Progenitor cell of endocrine pancreas (in vitro differentiated cells): ENCODE measurements at places on chromosomes 6 and 20.

- DNase-seq, result no peak
These were observed 41.1 kb downstream of the FARS2 start for GRCh38 chr6:5302220-5302946.

DNA sequence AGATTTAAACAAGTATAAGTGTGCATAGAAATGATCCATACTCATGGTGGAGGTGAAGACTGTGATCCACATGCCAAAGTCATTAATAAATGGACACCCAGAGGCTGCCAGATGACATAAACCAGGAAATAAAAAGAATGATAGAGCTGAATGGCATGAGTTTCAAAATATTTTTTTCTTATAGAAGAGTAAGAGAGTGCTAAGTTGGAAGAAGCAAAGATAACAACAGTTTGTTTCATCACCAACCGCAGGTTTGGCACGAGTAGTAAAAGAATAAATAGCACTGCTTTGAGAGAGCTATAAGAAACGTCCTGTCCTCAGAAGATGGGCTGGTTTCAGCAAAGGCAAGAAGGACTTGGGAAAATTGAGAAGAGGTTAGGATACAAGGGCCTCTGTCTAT lies 246.9 kb downstream of the UBE3D start:
- no peak for DNase-seq

DNA sequence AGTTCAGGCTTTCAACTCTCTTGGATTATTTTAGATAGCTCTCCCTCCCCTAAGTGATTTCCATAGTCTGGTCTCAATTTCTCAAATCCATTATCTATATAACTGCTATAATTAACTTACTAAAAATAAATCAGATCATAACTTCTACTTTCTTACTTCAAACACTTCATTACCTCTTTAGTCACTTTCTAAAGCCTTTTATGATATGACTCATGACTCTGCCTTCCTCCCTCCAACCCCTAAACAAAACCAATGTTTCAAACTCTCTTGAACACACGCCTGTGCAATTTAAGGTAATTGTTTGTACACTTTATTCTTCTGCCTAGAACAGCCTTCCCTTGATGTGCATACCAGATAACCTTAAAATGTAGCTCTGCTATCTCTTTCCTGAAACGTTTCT lies 100.5 kb downstream of the LMBRD1 start:
- no peak for DNase-seq

- no peak for DNase-seq
These were observed 18.2 kb upstream of the SASH1 start for GRCh38 chr6:148324297-148324985.

DNA sequence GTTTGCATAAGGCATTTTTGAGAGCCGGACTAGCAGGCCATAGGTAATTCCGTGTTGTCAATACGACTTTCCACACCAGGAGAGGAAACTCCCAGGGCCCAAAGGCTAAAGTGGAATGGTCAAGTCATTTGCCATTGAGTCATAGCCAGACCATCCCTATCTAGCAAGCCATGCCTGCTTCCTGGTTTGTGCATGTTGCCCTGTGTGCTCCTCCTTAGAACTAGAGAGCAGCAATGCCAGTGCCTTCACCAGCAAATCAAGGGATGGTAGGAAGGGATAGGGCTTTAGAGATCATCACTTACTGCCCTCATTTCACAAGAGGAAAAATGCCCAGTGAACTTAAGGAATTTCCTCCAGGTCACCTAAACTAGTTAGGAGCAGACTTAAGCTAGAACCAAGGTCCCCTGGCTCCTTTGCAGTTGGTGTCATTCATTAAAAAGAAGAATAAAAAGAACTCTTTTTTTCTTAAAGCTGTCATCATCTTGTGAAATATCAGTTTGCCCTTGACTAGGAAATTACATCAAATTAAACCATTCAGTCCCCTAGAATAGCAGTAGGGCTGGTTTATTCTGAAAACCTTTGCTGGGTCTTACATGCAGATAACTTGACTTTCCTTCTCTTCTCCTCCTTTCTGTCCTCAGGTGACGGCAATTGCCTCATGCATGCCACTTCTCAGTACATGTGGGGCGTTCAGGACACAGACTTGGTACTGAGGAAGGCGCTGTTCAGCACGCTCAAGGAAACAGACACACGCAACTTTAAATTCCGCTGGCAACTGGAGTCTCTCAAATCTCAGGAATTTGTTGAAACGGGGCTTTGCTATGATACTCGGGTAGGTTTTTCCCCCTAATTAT lies 7.4 kb downstream of the TNFAIP3 start:
- no peak for DNase-seq

DNA sequence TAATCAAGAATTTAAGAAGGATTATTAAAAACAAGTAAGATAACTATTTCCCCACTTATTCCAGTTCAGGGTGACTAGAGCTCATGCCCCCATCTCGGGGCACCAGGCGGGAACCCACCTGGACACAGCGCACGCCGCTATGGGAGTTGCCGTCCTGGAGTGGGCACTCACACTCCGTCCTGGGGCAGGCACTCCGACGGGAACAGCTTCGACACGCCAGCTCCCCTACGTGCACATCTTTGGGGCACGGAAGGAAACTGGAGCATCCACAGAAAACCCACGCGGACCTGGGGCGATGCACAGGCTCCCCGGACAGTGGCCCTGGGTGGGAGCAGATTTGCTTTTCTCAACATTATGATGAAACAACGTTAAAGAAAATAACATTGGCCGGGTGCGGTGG lies 52.0 kb upstream of the GATA5 start:
- DNase-seq, result no peak

DNA sequence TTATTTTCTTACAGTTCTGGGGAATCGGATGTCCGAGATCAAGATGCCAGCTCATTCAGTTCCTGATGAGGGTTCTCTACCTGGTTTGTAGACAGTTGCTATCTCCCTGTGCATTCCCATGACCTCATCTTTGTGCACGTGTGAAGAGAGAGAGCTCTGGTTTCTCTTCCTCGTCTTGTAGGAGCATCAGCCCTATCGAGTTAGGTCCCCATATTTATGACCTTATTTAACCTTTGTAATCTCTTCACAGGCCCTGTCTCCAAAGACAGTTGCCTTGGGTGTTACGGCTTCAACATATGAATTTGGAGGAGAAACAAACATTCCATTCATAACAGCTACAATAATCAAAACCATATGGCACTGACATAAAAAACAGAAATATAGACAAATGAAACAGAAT lies 455.3 kb downstream of the HACE1 start:
- DNase-seq, result no peak

DNA sequence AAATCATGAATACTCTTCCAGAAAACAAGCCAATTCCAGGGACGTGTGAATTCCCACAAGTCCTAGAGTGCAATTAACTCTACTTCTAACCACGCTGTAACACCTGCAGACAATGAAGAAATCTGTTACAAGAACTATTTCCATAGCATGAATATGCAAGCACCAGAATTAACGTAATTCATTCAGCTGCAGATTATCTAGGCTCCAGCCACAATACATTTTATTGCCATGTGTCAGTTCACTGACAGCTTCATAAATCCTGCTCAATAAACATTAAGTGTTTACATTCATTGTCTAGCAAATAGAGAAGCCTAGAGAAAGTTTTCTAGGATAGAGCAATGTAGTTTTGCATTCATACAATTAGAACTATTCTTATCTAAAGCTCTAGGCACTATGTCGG lies 1348.5 kb downstream of the GRIK2 start:
- no peak for DNase-seq

GRCh38 chr6:49646130-49646824 lies 9.6 kb upstream of the RHAG start:
- DNase-seq, result no peak

GRCh38 chr6:98929498-98930060 lies 18.2 kb downstream of the FBXL4 start:
- DNase-seq, result no peak

DNA sequence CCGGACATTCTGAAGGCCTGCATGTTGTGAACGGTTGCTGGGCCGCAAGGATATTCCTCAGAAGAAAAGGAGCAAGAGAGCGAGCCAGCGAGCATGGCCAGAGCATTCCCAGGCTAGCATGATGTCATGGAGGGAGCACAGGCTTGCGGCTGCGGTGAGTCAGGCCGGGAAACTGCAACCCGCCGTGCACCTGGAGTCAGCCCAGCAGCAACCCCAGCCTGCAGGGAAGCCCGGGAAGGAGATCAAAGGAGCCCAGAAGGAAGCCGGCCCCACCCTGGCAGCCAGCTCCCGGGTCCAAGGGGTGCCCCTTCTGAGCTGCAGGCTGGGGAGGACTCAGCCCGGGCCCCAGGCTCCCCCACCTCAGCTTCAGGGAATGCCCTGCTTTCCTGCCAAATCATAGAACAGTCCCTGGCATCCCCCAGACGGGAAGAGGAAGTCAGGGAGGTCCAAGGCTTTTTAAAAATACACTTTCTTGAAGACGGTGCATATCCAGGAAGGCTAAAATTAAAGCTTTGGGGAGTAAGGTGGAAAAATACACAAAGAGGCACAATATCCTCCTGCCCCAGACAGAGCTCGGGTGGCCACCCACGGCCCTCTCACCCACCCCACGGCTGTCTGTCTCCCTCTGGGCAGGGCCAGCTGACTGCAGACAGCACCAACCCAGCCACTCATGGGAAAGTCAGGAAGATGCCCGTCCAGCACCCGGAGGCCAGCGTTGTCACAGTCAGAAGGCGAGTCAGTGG lies 53.7 kb downstream of the BMP7 start:
- DNase-seq, result no peak

- peak; percentile 94 for DNase-seq
These were observed 1.1 kb downstream of the PNRC1 start for GRCh38 chr6:89081423-89082322.

- DNase-seq, result no peak
These were observed 46.6 kb downstream of the HDAC2 start for GRCh38 chr6:113924312-113924723.

DNA sequence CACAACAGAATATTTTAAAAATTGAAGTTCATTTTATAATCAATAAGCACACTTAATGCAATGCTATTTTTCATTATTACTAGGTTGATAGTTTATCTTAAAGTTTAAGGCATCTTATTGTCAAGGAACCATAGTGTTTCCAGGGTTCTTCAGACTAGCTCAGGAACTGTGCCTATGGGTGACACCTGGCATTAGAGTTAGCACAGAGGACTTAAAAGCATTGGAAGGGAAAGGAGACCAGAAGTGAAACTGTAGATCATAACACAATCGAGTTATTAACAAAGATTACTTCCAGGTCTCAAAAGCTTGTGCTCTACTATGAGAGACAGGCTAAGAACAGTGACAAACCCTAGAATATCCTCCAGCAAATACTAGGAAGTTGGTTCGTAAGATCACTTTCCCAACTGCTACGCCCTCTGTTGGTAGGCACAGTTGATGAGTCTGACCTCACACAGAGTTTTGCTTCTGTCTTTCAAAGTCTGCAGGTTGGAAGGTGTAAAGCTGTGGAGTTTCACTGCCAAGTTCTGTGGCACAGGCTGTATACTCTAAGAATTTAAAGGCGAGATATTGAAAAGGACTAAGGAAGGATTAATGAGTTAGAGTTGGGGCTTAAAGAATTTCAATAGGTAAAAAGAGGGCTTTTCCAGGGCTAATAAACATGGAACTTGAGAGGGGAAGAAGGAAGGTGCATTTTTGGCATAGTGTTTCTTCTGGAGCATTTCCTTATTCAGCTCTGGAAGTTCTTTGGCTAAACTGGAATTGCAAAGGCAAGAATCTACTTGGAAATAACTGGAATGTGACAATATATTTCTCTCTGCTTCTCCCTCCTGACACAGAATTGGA lies 531.3 kb upstream of the JAG1 start:
- no peak for DNase-seq

- no peak for DNase-seq
These were observed 4.6 kb downstream of the THBS2 start for GRCh38 chr6:169249057-169249456.

- DNase-seq, result no peak
These were observed 46.3 kb downstream of the TULP4 start for GRCh38 chr6:158358450-158359077.

- no peak for DNase-seq
These were observed 23.1 kb upstream of the MROH8 start for GRCh38 chr20:37202267-37202943.

DNA sequence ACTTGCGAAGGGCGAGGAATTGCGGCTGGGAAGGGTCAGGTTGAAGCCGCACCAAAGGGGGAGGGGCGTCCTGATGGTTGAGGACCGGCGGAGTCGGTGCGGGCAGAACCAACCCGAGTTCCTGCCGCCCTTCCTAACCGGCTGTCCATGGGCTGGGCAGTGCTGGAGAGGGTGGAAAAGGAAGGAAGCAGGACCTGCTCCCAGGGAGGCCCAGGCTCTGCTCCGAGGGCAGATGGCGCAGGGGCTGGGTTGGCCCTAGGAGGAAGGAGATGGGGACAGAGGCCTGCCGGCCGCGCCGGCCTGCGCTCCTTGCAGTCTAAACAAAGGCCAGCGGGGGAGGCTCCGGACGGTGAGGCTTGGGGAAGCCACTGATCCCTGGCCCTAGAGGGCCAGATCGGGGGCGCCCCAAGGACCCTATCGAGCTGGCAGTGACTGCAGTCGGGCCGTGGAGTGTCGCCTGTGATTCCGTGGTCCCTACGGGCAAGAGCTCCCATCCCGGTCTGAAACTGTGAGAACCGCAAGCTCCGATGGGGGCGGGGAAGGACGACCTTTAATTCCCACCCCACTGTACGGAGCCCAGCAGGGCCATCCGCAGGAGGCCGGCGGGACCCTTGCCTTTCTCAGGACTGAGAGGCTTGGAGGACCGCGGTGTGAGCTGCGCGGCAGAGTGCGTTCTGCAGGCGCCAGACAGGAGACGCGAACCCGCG lies 39.4 kb downstream of the YTHDF1 start:
- no peak for DNase-seq

GRCh38 chr20:16612706-16613105 lies 39.5 kb upstream of the KIF16B start:
- no peak for DNase-seq

- DNase-seq, result no peak
These were observed 6.3 kb downstream of the ADGRG6 start for GRCh38 chr6:142307963-142308748.

GRCh38 chr6:11318835-11319813 lies 86.7 kb upstream of the NEDD9 start:
- no peak for DNase-seq

- no peak for DNase-seq
These were observed 33.6 kb upstream of the PREX1 start for GRCh38 chr20:48861444-48861843.

- no peak for DNase-seq
These were observed 12.7 kb upstream of the SMOC2 start for GRCh38 chr6:168428052-168428826.

GRCh38 chr20:58640446-58640845 lies 10.6 kb upstream of the STX16 start:
- DNase-seq, result no peak

- no peak for DNase-seq
These were observed 573.0 kb downstream of the CD109 start for GRCh38 chr6:74268815-74269599.

DNA sequence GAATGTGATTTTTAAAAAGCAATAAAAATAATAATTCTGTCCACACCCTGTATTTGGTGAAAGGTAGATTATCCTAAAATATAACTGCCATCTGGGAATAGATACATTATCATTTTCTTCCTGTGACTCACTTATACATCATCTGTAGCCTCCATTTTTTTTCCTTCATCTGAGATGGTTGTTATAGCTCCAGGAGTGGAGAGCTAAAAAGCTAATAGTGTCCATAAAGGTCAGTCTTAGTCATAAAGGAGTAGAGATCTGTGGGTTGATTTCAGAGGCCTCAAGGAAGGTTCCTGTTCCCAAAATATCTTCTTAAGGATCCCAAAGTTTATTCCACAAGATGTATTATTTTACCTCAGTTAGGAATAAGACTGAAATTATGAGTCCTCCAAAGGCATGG lies 41.1 kb downstream of the FBXO5 start:
- DNase-seq, result no peak
